NCI-H1105 treated with DMSO at 0.1 percent for 48 hours (cell line): ENCODE measurements at places on chromosomes 13 and 19.

- no peak for DNase-seq
Observed at GRCh38 chr19:48591021-48591420, 15.5 kb upstream of the SPACA4 start.

DNA sequence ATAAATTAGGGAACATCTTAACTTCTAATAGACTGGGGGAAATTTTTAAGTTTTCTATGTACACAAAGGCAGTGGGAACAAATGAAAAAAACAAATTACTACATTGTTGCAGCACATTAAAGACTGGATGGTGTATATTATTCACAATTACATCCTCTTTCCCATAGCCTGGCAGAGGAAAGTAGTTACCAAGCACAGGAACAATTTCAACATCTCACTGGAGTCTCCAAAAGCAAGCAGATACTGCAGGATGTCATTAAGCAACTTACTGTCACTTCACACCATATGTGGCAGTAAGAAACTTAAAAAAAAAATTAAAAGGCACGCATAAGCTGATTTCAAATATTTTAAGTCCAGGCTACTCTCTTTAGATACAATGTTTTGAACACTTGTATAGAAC, 6.4 kb upstream of the EFNB2 start:
- DNase-seq: no peak

DNA sequence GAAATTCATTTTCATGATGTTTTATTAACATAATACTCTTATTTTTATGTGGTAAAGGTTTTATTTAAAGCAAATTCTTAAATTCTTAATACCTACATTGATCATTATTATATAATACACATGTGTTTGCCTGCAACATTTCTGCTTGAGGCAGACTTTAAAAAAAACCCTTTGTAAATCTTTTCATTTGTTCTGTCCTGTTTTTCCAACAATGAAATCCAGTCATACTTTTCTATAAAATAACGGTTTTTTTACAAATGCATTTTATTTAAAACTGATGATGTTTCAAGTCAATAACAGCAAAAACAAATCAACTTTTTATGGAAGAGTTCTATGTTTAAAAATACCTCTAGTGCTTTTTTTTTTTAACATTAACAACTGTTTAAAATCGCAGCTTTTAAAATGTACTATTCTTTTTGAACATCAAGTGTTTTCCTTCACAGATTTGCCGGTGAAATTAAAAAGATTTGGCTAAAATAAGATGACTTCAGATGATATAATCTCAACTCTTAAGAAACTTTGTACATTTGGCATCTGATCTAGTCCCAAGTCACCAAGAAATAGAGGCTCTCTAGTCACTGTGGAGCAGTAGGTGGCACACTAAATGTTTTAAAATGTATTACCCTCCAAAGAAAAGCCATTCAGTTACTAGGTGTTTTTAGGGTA, 5.1 kb downstream of the POU4F1 start:
- DNase-seq: no peak

- DNase-seq: no peak
Observed at GRCh38 chr13:54750521-54750920, 1721.9 kb downstream of the OLFM4 start.

DNA sequence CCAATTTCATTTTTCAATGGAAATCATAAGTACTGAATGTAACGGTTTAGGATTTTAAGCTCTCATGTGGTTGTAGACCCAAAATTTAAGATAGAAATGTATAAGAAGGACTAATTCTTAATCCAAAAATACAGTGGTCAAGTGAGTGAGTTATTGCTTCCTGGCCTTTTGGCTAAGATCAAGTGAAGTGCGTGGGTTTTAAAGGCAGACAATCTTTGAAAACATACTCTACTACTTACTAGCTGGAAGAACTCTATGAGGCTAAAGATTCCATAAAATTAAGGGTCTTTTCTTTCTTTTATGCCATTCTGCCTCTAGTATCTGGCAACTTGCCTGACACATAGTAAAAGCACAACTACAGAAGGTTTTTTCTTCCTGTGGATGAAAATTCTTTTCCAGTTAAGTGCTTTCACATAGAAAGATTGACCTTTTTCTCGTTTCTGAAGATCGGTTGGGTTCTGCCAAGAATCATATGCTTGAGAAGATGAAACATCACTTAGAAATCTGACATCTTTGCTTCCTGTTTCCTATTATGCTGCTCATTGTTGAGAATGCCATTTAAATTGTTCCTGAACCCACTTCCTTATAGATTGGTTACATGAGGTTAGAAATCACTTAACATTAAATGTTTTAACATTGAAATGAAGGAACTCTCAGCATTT, 26.4 kb upstream of the SCEL start:
- DNase-seq: no peak

DNA sequence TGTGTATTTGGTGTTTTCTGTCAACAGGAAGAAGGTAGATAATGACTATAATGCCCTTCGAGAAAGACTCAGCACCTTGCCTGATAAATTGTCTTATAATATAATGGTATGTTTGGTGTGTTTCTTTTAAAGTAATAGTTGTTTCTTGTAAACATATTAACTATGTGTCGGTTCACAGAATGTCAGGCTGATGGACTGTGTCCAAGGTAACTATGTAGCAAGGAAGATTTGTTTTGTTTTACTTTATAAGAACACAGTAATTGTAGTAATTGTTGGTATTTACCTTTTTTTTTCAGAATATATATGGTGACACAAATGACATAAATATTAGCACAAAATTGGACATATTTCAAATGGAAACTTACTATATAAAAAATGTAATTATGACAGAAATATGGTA, 43.2 kb downstream of the URI1 start:
- DNase-seq: no peak

DNA sequence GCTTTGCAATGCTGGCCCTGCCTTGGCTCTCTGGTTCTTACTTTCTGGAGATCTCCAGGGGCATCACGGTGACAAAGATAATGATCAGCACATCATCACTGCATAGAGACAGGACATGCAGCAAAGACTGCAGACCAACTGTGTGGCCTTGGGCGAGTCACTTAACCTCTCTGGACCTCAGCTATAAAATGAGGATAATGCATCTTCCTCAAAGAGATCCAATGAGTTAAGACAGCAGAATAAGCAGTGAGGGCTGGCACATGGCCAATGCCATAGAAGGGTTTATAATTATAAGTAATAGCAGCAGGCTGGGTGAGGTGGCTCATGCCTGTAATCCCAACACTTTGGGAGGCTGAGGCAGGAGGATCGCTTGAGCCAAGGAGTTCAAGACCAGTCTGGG, 2.4 kb downstream of the MAG start:
- no peak for DNase-seq

DNA sequence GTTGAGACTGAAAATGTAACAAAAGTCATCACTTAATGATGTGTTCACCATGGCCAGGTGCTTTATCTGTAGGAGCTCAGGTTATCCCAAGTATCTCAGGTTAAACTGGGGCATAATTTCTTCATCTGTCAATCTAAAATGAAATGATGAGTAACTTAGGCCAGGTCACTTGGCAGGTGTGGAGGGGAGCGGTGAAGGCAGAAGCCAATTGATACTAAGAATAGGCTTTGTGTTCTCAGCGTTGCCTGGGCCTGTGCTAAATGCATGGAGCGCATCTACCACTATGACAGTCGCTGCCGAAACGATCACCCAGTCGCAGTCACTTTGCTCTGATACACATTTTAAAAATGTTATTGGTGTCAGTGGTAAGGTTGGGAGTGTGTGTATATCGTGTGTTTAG, 91.6 kb downstream of the FGF9 start:
- no peak for DNase-seq

- DNase-seq: no peak
Observed at GRCh38 chr19:42003506-42004294, 9.7 kb upstream of the ATP1A3 start.

DNA sequence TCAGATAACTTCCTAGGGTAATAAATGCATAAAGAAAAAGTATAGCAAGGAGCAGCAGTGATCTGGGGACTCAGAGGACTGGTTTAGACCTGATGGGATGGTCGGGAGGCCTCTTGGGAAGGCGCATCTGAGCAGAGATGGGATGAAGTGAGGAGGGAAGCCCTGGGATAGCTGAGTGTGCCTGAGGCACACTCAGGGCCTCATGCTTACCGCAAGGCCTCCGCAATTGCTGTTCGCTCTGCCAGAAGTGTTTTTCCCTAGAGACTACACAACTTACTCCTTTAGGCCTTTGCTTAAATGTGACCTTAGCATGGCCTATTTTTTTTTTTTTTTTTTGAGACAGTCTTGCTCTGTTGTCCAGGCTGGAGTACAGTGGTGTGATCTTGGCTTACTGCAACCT, 4.1 kb upstream of the DLL3 start:
- no peak for DNase-seq

- no peak for DNase-seq
Observed at GRCh38 chr13:28704282-28704681, 14.5 kb downstream of the SLC46A3 start.

DNA sequence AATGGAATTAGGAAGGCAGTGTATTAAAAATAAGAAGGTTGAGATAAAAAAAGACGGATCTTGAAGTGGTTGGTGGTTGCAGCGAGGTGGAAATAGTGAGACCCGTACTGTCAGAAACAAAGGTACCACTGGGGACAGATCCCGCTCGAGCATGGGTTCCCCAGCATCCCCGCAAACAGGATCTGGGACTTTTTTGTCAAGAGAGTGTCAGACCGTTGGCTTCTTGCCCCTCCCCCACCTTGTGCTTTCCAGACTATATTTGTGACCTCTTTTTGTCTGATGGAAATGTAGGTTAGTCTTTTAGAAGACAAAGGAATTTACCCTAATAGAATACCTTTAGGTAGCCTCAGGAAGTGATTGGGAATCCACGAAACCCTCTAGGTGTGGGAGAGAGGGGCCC, 4.2 kb downstream of the GATAD2A start:
- DNase-seq: no peak

- no peak for DNase-seq
Observed at GRCh38 chr13:97892717-97893116, 60.8 kb upstream of the IPO5 start.

DNA sequence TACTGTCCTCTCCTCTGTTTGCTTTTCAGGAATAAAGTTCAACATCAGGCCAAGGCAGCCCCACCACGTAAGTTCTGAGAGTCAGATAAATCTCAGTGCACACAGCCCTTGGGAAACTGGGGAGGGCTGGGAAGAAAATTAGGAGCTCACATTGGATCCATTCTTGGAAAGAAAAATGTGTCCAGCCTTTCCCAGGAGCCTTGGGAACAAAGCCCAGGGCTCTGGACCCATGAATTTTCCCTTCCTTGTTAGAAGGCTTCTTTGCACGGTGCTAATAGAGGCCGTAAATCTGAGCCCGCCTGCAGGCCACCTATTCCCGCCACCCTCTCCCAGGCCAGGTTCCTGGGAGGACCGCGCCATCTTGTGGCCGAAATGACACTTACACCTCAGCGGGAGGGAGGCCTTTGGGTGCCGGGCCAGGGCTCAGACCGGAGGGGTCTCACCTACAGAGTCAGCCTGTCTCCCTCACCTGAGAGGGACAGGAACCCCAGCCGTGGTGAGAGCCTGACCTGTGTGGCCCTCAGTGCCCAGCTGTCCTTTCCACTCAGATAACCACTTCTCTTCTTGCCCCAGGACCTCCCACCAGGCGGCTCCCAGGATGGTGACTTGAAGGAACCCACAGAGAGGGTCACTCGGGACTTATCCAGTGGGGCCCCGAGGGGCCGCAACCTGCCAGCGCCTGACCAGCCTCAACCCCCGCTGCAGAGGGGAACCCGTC, 25.1 kb upstream of the KCTD15 start:
- DNase-seq: peak; percentile 66

GRCh38 chr19:1768248-1768647, 14.9 kb downstream of the ONECUT3 start:
- DNase-seq: no peak

DNA sequence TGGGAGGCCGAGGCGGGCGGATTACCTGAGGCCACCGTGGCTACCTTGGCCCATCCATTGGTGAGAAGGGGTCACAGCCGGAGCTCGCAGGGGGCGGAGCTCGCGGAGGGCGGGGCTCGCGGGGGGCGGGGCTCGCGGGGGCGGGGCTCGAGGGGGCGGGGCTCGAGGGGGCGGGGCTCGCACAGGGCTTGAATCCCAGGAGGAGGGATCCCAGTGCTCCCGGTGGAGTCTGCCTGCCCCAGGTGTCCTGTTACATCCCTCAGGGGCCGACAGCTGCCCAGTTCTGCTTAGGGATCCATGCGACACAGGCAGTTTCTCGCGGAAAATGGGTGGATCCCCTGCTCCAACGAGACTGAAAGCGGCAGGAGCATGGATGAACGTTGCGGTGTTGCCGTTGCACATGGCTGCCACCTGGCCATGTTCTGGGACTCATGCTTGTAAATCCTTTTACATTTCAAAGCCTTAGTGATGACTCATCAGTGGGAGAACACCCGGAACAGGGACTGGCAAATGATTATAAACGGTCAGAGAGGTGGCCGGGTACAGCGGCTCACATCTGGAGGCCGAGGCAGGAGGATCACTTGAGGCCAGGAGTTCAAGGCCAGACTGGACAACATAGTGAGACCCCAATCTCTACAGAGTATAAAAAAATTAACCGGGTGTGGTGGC, 25.1 kb downstream of the TMPRSS9 start:
- peak; percentile 52 for DNase-seq

DNA sequence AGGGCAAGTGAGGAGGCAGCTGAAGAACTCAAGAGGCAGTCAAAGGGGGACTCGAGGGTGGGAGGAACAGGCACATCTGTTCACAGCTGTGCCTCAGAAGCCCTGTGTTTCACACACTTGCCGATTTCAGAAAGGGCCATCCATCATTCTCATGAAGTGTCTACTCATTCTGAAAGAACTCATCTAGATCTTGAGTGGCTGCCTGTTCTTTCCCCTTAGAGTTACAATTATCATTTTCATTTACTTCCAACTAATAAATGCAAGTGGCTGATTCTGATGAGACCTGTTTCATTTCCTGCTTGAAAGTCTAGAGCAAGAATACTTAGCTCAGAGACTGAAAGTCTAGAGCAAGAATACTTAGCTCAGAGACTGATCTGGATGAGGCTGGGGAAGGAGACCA, 1145.1 kb downstream of the UQCRFS1 start:
- DNase-seq: no peak

DNA sequence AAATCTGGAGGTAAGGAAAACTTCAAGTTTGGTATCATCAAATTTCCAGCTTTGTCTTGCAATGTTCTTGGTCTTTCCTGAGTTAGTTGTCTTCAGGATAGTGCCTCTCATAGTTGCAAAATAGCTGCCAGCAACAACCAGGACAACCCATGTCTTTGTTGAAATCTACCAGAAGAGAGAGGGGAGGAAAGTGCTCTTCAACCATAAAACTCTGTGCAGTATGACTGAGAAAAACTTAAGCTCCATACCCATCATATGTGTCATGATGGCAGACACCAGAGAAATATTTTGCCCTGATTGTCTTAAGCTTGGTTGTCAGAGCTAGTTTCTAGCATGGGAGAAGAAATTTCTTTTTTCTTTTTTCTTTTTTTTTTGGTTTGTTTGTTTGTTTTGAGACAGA, 103.3 kb downstream of the SPRY2 start:
- DNase-seq: no peak

- DNase-seq: no peak
Observed at GRCh38 chr19:49684251-49684982, 5.0 kb upstream of the ADM5 start.

DNA sequence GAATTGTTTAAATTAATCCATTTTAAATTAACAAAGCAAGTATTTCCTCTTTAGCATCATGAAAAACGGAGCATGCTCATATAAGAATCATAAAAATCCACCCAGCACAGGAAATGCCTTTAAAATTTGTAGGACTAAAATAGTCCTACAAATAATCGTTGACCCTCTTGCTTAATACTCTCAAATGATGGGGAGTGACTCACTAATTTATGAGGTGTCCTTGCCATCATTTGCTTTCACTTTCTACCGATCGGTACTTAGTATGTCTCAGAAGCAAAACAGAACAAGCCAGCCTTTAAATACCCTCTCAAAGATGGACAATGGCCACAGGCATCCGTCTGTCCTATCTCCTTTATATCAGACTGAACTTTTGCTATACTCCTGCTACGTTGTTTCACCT, 97.2 kb downstream of the SUCLA2 start:
- no peak for DNase-seq

- no peak for DNase-seq
Observed at GRCh38 chr13:28037399-28037798, 48.9 kb upstream of the URAD start.
